ENCODE measurements at places on chromosomes 12 and 14.

DNA sequence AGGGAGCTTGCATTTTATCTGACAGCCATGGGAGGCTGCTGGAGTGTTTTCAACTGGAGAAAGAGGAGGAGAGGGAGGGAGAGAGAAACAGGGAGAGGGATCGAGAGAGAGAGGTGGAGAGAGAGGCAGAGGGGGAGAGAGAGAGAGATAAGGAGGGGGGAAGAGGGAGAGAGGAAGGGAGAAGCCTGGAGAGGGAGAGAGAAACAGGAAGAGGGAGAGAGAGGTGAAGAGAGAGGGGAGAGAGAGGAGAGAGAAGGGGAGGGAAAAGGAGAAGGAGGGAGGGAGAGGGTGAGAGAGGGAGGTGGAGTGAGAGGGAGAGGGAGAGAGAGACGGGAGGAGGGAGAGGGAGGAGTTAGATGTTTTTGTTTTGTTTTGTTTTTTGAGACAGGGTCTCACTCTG lies 45.6 kb downstream of the DNAH10 start:
- DNase-seq, result no peak

GRCh38 chr12:92058664-92059063 lies 87.0 kb downstream of the BTG1 start:
- DNase-seq, result no peak

GRCh38 chr12:46320731-46321130 lies 51.8 kb downstream of the SLC38A2 start:
- DNase-seq, result no peak

- no peak for DNase-seq
Measured at GRCh38 chr14:56795284-56795622, 15.0 kb downstream of the OTX2 start.

DNA sequence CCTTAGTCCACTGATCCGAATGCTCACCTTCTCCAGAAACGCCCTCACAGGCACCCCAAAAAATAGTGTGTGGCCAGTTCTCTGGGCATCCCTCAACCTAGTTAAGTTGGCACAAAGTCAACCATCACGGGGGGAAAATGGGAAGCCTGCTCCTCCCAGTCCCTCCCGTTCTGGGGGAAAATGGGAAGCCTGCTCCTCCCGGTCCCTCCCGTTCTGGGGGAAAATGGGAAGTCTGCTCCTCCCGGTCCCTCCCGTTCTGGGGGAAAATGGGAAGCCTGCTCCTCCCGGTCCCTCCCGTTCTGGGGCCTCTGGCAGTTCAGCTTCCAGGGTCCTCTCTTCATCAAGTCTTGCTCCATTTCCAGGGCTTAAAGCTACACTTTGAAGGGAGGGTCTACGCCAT lies 106.1 kb downstream of the RIMBP2 start:
- DNase-seq, result no peak

DNA sequence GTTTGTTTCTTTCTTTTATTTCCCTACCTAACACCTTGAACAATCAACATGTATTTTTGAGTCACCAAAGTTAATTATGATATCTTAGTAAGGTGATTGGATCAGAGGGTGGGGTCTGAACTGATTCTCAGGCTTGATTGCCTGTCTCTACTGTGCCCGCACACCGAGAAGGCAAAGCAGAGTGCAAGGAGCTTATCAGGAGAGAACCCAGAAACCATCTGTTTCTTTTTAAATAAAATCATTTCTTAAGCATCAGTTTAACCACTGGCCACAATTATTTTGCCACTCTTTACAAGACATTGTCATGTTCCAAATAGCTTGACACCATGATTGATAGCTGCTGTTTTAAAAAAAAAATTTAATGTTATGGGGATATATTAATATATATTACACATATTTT lies 3.1 kb downstream of the GARIN2 start:
- DNase-seq, result no peak

DNA sequence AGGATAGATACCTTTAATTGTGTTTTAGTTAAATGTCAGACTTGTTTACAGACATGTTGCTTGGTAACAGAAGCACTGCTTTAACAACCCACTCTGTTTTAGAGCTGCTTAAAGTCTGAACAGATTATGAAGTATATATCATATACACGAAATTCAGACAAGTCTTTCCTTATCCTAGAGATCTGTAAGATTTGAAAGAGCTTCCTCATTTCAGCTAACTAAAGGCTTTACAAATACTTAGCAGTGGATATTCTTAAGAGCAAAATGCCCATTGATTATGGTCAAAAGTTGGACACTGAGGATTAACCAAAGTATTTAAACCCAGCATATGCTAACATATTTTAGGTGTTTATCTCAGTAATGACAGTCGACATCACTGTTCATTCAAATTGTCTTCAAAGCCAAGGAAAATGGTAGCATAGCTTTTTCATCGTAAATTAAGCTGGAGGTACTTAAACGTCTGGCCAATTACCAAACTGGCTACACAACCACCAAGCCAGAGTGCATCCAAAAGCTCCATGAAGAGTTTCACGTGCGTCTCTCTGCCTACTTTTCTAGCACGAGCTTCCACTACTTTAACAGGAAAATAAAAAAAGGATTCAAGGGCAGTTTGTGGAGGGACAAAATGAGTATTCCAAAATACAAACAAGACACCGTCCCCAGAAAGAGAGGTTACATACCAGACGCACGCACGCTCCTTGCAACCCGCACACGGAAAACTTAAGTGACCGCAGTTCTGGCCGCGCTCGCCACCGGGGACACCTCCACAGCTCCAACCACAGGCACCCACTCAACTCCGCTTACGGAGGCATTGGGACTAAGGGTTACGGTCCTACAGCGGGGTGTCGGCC lies 565 bp downstream of the CEP83 start:
- DNase-seq, result peak; percentile 30

- DNase-seq, result peak; percentile 46
Measured at GRCh38 chr14:39431416-39432178, 636 bp downstream of the FBXO33 start.

DNA sequence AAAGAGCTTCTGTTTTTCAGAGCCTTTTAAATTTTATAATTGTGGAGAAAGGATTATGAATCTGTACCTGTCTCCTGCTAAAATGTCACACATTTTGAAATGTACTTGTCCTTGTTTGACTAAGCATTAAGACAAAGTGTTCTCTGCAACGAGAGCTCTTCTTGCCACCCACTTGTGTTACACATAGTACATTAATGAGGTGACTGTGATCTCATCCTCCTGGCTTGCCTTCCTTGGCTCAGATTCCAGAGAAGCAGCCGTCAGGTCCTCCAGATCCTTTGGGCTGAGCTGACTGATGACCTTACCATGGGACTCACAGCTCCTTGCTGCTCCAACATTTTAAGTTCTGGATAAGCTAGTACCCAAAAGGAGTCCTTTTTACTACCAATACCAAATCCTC lies 81.4 kb downstream of the BBS10 start:
- DNase-seq, result peak; percentile 6

DNA sequence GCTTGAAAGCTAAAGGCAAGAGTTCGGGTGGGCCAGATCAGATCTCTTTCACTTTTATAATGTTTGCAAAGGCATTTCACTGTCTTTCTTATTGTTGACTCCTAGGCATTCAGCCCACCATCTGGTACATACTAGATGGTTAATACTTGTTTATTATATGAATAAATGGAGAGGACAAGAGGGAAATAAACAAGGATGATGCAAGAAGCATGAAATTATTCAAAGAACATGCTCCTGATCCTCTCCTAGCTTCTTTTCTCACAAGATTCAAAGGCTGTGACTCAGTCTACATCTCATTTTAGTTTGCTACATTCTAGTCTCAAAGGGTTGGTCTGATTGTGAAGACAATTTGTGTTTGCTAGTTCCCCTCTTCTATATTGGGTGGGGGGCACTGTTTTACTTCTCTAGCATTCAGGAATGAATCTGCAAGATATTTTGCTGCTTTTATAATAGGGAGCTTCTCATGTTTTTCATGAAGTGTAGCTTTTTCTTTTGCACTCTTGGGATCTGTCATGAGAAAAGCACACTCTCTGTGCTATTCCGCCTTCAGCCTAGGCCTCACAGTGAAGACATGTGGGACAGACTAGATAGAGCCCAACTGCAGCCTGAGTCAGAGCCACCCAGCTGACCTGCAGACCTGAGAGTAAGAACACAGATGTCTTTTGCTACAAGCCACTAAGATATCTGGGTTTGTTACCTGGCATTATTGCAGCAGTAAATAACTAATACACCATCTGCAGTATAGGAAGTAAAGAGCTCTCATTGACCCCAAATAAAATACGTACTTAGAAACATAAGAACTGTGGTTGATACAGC lies 65.7 kb downstream of the PTHLH start:
- DNase-seq, result no peak

- no peak for DNase-seq
Measured at GRCh38 chr12:115160271-115161128, 476.5 kb upstream of the TBX3 start.

GRCh38 chr14:76998910-76999309 lies 29.6 kb downstream of the IRF2BPL start:
- DNase-seq, result no peak

- no peak for DNase-seq
Measured at GRCh38 chr12:15192720-15193119, 28.5 kb downstream of the RERG start.

DNA sequence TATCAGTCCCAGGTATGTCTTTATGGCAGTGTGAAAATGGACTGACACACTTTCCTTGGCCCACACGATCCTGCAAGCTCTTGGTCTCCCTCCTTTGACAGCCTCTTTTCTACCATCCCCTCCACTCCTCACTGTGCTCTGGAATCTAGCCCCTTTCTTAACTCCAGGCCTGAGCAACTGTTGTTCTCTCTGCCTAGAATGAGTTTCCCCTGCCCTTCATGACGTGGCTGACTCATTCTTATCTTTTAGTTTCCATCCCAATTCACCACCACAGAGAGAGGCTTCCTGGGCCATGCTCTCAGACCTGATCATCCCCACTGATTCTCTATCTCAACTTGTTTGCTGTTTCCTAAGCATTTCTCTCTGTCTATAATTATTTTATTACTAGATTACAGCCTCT lies 157.4 kb upstream of the HMGA2 start:
- no peak for DNase-seq

DNA sequence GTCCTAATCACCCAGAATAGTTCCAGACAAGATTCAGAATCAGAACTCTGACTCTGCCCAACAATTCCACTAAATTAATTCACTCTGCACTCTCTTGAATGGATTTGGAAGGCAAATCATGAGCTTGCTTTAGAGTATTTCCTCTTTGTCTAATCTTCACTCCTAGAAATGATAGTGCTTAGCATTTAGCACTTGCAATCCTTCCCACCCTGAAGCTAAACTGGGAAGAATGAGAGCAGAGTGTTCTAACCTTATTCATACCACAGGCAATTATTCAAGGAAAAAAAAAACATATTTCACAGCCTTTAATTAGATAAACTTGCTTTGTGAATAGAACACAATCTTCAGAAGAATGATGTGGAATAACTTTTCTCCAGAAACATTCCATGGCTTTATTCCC lies 264.6 kb downstream of the PAWR start:
- no peak for DNase-seq

- DNase-seq, result no peak
Measured at GRCh38 chr14:59836116-59836515, 34.5 kb downstream of the RTN1 start.

GRCh38 chr12:11725686-11726085 lies 76.2 kb downstream of the ETV6 start:
- peak; percentile 48 for DNase-seq

DNA sequence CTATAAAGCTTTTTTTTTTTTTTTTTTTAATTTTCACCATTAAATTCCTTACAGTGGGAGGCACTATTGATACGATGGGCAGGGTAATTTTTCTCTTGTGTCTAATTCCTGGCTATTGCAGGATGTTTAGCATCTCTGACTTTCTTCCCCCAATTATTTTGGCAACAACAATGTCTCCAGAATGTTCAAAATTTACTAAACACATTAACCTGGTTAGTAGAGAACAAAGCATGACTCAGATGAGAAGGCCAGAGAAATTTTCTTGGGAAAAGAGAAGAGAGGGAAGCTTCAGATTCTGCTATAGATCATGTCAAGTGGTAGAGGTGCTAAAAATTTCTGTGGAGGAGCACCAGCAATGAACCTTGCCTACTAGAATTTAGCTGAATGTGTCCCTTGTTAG lies 171.5 kb upstream of the PRICKLE1 start:
- DNase-seq, result no peak

DNA sequence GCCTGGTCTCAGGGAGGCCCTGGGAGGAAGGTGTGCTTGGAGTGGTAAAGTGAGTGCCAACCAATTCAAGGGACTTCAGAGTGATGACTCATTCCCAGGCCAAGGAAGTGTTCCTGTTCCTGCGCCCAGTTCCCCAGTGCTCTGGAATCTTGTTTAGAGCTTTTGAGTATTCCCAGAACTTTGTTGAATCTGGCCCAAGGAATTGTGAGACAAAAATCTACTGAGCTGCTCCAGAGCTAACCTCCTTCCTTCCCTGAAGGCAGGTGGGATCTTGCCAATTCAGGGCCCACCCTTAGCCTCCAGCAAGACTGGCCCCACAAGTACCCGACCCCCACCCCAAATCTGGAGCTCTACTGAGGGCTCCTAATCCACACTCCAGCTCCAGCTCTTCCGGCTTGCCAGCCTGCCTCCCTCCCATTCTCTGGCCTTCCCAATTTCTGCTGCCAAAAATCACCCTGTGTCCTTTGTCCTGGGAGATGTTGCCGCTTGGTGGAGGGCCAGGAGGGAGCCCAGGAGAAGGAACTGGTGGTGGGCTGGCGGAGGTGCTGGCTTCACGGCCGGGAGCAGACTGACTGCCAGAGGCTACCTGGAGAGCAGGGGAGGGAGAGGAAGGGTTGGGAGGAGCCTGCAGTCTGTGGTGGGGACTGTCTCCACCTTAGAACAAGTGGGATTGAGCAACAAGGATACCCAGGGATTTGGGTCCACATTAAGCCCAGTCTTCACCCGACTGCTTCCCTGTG lies 2.0 kb upstream of the ATN1 start:
- no peak for DNase-seq

DNA sequence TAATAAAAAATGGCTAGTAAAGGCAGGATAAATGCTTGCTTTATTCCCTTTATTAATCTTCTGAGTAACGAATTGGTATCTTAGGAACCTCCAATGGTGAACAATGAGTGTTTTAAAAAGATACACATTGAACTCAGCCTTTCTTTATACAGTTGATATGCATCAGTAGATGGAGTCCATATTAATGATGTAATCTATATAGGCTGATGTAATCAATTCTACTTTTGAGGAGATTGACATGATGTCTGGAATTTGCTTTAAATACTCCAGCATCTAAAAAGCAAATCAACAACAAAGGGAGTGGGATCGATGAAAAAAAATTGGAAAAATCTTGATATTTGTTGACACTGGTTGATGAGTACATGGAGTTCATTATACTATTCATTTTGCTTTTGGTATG lies 106.2 kb downstream of the ANO4 start:
- DNase-seq, result no peak
